ENCODE measurements at places on chromosomes 1 and 21.

- no peak for DNase-seq
Observed at GRCh38 chr1:47569261-47569660, 131.4 kb downstream of the FOXD2 start.

- DNase-seq, result no peak
Observed at GRCh38 chr1:27658951-27659496, 13.0 kb downstream of the IFI6 start.

- DNase-seq, result no peak
Observed at GRCh38 chr1:171381866-171382210, 67.9 kb downstream of the FMO4 start.

DNA sequence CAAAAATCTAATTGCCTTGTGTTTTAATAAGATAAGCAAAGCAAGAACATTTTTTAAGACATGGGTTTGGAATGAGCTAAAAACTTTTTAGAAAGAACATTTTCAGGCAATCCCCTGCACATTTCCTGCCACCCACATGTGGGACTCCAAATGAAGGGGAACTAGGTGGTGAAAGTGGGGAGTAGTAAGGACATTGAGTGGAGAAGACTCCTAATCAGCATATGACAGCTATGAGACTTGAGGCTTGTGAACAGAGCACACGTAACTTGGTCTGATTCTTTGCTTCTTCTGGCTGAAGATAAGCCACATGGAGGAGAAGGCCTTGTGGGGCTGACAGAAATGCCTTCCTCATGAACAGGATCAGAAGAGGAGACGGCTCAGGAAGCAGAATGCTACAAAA lies 50.3 kb downstream of the FCER1A start:
- DNase-seq, result no peak

DNA sequence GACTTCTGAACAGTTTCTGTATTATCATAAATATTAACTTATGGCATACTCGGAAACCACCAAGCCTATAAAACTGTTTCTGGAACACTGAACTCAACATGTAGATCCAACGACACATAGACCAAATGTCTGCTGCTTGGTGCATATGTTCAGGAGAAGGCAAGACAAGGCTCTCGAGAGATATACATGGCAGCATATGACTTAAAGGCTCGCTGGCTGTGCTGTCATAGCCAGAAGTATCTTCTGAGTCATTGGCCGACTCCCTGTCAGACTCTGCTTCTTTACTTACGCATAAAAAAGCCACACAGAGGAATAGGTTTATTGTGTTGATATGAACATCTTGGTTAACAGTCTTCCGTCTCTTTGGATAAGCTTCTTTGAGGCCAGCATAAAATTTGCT lies 60.6 kb downstream of the LYST start:
- DNase-seq, result no peak

GRCh38 chr21:36676039-36676950 lies 22.6 kb upstream of the SIM2 start:
- no peak for DNase-seq

DNA sequence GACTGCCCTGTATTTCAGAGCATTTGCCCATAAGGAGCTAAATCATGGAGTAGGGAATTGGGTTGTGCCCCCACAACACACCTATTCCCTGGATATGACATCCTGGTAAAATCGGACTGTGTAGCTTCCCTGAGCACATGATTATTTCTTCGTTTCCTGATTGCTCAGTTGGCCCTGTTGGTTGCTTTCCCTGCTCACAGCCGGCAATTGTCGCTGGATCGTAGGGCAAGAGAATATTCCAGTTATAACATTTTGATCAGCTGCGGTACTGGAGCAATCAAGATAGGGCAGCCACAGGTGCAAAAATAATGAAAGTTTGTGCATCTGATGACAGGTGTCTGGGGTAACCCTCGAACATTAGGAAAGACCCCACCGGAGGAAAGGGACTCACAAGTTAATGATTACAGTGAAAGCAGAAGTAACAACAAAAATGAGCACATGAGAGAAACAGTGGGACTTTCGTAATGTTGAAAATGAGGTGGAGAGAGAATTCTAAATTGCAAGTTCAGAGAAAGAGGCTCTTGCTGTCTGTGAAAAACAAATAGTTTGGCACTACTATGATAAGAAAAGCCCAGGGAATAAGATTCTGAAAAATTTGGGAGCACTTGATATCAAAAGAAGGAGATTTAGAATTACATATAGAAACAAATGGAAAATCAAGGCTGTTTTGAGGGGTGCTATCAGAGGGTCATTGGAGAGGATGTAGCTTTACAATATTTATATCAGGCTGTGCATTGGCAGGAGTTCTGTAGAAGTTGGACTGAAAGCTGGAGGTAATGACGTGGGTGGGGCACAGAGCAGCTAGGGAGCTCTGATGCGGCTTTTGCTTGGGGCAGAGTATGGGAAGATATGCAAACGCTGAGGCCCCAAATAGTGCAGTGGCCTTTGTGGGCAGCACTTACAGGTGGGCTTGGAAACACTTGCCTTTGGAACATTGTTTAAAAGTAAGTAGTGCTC lies at the start of gene MAB21L3:
Gene MAB21L3 (plus strand): TSS at position 833 of the 957 bp plus-strand sequence. CDS start 1,217 bp downstream, outside the sequence.
- DNase-seq, result no peak

DNA sequence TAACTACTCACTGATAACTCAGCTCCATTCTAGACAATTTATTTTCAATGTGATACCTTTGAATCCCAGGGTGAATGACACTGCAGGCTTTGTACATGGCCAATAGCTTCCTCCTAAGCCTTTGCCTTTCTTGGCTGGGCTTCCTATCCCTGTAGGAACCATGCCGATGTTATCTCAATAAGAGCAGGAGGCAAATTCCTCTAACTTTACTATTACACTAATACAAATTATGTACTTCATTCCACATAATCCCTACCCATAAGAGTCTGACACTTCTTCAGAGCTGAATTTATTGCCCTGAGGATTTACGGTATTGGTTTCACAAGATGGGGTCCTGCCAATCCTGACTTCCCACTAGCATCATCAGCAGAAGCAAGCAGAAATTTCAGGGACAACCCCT lies 14.0 kb downstream of the TGFBR3 start:
- DNase-seq, result no peak

GRCh38 chr1:151825751-151826660 lies 5.6 kb downstream of the RORC start:
- DNase-seq, result peak; percentile 41

- DNase-seq, result peak; percentile 58
Observed at GRCh38 chr21:17783481-17784179, 35.5 kb downstream of the C21orf91 start.

DNA sequence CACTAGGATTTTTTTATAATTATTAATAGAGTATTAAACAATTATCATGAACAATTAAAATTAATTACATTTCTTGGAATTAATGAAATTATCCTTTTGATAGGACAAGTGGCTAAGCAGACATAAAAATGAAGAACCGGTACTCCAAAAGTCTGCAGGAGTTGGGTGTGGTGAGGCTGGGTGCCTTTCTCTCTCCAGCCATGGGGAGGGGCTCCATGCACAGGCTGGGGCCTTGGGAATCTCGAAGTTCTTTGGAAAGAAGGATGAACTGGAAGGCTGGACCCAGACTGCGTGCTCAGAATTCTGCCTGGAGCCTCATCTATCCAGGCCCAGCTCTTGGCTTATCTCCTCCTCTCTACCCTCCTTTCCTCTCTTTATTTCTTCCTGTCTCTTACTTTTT lies 94.1 kb downstream of the ACTL8 start:
- no peak for DNase-seq

DNA sequence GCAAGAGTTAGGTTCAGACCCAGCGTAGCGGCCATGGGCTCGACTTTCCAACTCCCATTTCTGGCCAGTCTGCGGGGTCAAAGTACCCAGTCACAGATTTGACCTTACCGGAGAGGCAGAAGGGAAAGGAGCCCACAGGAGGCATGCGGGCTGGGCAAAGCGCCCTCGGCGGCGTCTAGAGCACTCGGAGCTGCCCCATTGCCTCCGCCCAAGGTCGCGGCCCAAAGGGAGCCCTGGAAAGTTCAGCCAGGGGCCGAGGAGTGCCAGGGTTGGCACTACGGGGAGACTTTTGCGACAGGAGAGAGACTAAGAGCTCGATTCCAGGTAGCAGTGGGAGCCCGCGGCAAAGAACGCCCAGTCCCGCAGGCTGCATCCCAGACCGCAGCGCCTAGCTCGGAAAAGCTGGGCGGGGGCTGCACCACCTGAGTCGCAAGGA lies 896 bp downstream of the KANK4 start:
- DNase-seq, result no peak

GRCh38 chr1:179637211-179637860 lies 45.7 kb downstream of the TDRD5 start:
- DNase-seq, result no peak

DNA sequence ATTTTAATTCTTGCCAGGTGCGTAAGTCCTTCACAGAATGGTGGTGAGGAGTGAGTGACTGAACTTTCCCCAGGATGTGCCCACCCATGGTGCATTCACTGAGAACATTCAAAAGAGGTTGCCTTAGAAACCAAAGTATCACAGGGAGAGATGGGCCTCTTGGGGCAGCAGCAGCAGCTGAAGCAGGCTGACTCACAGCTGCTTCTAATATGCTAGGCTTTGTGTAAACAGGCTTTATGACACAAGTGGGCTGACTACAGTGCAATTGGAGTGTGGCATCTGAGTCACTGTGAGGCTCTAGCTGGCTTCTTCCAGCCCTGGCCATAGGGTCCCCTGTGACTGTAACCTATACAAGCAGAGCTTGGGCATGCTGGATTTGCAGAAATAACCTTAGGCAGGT lies 12.6 kb downstream of the PIGP start:
- DNase-seq, result no peak

DNA sequence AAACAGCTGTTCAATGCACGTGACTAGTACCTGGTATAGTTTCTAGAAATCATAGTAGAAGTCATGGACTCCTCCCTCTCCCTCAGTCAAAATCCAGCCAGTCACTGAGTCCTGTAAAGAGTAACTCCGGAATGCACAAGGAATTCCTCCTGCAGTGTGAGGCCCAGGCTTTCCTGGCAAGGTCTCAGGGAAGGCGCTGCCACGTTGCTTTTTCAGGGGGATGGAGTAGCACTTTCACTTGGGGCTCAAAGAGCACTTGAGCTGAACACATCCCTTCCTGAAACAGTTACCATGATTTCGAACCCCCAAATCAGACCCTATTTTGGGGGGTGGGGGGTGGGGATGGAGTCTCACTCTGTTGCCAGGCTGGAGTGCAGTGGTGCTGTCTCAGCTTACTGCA lies 26.4 kb upstream of the LRRC8D start:
- DNase-seq, result no peak

- DNase-seq, result no peak
Observed at GRCh38 chr1:81232420-81232819, 568.3 kb upstream of the ADGRL2 start.

DNA sequence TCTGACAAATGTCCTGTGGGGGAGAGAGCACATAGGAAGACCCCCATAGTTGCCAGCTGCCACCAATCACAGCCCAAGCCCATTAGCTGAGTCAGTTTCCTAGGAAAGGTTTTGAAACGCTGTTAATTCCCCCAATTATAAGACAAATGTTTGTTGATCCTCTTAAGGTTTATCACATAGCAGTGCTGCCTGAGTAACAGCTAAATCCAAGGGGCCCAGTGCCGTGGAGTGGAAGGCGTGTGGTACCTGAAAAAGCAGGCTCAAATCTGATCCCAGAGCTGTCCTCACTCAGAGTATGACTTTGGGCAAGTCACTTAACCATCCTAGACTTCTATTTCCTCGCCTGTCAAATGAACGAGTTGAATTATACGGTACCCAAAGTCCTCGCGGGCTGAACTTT lies 69.5 kb downstream of the GRIK3 start:
- no peak for DNase-seq

DNA sequence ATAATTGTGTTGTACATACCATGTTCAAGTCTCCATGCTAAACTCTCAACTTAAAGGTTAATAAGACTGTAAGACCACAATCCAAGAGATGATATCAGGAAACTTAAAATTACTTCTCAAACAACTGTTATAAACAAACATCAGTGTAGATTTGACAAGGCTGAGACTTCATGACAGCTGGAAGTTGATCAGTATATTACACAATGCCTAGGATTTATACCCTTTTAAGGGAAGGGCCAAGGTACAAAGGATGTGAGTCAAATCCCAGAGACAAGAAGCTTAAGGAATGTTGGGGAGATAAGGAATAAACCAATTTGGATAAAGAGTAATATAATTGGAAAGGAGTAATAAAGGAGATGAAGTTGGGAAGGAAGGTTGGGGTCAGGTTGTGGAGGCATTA lies 98.8 kb downstream of the LBR start:
- no peak for DNase-seq

- DNase-seq, result no peak
Observed at GRCh38 chr1:6024376-6024775, 21.3 kb upstream of the KCNAB2 start.

- DNase-seq, result no peak
Observed at GRCh38 chr1:4745560-4745959, 91.2 kb downstream of the AJAP1 start.

- peak; percentile 58 for DNase-seq
Observed at GRCh38 chr21:45981151-45982091, at the start of gene COL6A1. COL6A1 (plus strand) TSS chr21:45981770; CDS start chr21:45981851, 81 bp downstream.

DNA sequence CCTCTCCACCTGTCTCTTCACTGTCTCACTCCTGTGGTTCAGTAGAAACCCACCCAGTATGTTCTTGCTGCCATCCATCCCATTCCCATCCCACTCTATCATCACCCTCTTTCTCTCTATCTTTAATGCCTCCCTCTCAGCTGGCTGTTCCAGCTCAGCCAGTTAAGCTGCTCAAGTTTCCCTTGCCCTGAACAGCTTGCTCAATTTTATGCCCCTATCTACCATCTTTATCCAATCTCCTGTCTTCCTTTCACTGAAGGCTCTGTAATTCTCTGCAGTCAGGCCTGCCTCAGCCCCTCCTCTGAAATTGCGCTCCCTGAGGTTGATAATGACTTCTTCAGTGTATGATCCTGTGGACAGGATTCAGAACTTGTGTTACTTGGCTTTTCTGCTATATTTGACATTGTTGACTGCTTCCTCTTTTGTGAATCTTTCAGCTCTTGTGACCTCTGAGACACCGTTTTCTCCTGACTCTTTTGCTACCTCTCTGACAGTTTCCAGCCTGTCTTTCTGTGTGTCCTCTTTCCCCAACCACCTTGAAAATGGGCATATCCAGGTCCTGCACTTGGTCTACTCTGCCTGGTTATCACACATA lies 13.9 kb upstream of the BCAR3 start:
- no peak for DNase-seq

DNA sequence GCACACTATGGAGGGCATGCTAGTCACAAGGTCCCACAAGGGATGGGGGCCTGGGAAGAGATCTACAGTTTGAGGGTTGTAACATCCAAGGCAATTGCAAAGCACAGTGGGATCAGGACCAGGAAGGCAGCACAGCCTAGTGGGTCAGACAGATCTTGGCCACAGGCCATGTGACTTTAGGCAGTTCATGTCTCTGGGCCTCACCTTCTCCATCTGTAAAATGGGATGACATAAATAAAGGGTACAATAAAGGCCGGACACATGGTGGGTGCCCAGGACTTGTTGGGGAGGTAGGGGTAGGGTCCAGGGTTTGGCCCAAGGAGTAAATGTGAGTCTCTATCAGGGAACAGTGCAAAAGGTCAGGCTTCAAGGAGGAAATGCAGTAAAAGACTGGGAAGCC lies 18.1 kb upstream of the IGSF21 start:
- no peak for DNase-seq

DNA sequence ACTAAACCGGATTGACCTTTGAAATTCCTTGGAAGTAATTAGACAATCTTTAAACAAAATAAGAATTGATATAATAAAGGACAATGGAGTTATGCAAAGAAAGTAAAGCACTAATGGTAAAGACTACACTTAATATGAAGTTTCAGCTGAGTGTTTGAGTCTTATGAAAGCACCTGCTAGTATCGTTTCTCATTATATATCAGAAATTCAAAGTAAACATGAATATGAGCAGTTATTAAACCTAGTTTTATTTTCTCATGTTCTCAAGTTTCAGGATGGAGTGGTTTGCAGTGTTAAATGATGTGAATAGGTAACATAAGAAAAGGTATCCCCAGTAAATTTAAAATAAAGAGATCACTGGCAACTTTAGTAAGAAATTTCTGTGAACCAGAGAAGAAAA lies 188.6 kb downstream of the ZP4 start:
- no peak for DNase-seq
